ENCODE measurements at places on chromosomes 4 and X.

GRCh38 chrX:63275127-63275526 is 76.0 kb downstream of the SPIN4 start:
- DNase-seq = no peak

GRCh38 chr4:175874306-175874705 is 62.2 kb upstream of the GPM6A start:
- DNase-seq = no peak

GRCh38 chr4:89379511-89380044 is 72.0 kb upstream of the GPRIN3 start:
- DNase-seq = no peak

DNA sequence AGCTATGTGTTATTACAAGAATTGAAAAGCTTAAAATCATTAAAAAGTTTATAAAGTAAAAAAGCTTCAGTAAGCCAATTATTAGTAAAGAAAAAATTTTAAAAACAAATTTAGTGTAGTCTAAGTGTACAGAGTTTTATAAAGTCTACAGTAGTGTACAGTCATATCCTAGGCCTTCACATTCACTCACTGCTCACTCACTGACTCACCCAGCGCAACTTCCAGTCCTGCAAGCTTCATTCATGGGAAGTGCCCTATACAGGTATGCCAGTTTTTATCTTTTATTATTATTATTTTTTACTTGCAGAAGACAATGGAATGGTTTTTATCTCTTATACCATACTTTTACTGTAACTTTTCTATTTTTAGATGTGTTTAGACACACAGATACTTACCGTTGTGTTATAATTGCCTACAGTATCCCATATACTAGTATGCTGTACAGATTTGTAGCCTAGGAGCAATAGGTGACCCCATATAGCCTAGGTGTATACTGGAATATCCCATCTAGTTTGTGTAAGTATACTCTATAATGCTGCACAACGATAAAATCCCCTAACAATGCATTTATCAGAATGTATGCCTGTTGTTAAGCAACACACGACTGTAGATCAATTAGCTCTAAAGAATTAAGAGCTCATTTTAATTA is 230.7 kb downstream of the DCLK2 start:
- DNase-seq = no peak

- no peak for DNase-seq
Observed at GRCh38 chrX:1894026-1894294, 279.1 kb downstream of the ASMT start.

DNA sequence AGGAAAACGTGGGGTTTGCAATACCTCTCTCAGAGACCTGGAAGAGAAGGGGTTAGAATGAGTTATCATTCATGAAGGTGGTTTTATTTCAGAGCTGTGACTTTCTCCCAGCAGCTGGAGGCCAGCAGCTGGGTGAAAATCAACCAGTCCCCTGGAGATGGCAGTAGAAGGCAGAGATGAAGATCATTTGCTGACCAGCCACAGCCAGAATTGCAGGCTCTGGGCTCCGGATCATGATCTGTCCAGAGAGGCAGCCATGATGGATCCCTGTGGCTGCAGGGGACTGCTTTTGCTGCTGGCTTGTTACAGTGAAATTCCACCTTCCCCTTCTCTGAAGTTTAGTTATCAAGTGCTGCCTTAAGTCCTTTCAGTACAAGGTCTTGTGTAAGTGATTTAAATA is 46.9 kb upstream of the TAB3 start:
- DNase-seq = no peak

DNA sequence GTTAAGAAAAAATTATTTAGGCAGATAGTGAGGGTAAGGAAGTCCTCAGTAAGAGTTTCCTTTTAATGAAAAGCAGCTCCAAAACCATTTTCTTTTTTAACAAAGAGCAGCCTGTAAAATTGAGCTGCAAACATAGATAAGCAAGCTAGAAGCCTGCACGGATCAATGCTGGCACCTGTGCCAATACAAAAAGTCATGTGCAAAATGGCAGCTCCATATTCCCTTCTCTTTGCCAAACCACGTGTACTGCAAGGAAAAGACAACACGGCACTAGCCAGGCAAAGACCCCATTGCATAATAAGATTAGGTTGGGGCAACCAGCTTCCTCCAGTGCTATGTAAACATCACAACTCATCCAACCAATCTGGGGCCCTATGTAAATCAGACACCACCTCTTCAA is 268.4 kb upstream of the INTU start:
- no peak for DNase-seq

DNA sequence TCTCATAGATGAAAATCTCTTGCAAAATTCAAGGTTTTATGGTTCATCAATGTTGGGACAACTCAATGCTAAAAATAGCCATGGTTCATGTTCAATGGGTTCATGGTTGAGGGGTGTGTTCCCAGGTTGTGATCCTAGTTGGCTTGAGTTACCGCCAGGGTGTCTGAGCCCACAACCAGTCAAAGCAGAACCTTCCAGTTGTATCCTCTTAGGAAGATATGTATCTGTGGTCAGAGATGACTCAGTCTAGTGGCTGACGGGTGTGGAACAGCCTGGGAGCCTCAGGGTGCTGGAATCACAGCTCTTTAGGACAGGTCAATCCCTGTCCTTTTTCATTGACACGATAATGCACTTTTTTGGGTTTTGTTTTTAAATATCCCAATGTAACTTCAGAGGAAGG is 192.3 kb upstream of the NR3C2 start:
- no peak for DNase-seq

GRCh38 chrX:21638311-21638710 is 19.8 kb downstream of the KLHL34 start:
- DNase-seq = no peak

DNA sequence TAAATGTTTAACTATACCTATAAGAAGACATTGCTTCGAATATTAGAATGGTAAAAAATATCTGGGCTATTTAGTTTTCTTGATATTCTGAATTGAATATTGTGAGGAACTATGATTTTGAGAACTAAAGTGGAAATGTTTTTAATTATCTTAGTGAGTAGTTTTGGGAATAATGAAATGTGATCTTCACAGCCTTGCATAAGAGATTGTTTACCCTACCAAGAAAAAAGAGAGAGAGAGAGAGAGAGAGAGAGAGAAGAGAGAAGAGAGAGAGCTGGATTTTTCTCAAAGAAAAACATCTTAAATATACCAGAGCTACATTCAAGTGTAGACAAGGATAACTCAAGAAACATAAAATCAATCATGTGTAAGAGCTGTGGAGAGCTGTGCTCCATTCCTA is 148.7 kb upstream of the MAD2L1 start:
- DNase-seq = no peak

GRCh38 chr4:186693159-186693815 is 30.4 kb downstream of the FAT1 start:
- no peak for DNase-seq

- no peak for DNase-seq
Observed at GRCh38 chr4:175784986-175785525, 27.0 kb downstream of the GPM6A start.

- DNase-seq = no peak
Observed at GRCh38 chr4:149980121-149980682, 98.0 kb upstream of the DCLK2 start.

DNA sequence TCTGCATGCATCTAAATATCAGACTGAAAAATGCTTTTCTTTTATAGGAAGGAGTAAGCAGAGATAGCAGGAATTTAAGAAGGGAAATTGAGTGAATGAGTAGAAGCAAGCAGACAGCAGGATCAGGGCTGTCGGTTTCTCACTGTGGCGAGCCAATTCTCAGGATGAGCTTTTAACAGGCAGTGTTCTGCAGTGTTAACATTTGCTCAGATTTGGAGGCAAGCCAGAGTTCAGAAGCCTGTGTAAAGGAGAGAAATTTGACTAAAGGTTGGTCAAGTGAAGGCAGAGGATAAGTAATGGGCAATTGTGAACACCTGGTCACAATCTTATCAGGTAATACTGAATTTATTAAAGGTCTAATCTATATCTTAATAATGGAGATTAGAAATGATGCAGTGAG is 133.3 kb upstream of the MAGEB16 start:
- no peak for DNase-seq

GRCh38 chr4:8517946-8518345 is 62.2 kb upstream of the GPR78 start:
- DNase-seq = no peak

- no peak for DNase-seq
Observed at GRCh38 chr4:88975958-88976774, 80.8 kb downstream of the FAM13A start.

DNA sequence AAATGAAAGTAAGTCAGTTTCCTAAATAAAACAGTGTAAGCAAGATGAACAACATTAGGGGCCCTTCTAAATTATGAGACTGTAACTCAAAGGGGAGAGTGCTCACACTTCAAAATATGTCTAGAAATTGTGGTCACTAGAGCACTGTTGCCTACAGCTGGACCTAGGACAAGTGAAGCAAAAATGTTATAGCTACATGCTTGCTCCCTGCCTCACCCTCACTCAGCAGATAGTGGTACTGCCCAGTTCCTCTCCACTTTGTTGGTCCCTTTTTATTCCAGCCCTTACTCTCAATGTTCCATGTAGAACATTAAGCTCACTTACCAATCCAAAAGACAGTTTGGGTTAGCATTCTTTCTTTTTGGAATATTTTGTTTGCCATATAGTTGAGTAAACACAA is 147.3 kb downstream of the GRIA3 start:
- DNase-seq = no peak

DNA sequence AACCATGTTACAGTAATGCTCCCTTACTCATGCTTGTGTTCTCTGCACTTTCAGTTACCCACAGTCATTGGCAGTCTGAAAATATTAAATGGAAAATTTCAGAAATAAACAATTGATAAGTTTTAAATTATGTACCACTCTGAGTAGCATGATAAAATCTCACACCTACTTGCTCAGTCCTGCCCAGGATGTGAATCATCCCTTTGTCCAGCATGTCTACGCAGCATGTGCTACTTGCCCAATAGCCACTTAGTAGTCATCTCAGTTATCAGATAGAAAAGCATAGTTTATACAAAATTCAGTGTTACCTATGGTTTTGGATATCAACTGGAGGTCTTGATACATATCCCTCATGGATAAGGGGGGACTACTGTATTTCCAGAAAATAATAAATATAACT is 577.1 kb downstream of the GALNTL6 start:
- no peak for DNase-seq

GRCh38 chr4:89847571-89848325 is 10.8 kb upstream of the SNCA start:
- no peak for DNase-seq

DNA sequence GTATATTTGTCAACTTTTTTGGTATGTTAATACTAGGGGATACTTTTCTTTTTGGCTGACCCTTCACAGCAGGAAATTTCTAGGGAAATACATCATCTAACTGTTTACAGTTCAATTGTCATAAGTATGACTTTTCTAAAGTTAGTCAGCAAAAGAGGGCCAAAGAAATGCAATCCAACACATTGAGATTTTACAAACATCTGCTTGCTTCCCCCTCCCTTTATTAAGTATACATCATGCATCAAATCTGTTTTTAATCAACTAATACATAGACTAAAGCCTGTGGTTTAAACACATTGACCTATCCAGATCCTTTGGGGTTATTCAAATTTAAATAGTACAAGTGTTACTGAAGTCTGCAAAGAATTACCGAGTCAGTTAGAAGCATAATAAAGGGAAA is 93.9 kb downstream of the MID1 start:
- DNase-seq = no peak

DNA sequence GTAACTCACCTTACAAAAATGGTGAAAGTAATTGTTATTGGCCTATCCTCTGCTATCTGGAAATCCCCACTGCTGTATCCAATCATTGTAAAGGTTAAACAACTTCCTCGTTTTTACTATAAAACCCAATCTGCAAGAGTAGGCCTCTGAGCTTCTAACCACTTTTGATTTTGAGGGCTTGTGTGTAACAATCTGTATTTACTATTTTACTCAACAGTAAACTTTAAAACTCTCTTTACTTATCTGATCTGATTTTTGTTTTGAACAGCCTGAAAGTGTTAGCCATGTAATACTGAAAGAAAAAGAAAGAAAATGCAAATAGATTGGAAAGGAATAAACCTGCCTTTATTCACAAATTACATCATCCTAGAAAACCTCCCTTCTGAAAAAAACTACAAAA is 63.1 kb downstream of the SLC10A7 start:
- DNase-seq = peak; percentile 13

- no peak for DNase-seq
Observed at GRCh38 chr4:38490753-38491446, 173.1 kb upstream of the KLF3 start.

DNA sequence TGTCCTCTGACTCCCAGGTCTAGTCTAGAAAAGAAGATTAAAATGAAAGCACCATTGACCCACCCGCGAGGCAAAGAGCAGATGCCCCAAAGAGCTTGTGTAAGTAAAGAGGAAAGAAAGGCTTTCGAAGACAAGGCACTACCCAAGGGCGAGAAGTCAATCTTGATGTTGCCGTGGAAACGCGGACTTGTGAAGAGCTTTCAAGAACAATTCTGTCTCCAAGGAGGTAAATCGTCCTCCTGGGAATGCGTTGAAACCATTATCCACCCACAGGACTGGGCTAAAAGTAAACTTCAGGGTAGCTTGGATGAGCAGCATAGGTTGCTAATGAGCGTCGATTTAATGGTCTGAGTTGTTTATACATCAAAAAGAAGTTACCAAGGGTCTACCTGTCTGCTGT is 189.3 kb downstream of the DHRSX start:
- no peak for DNase-seq

DNA sequence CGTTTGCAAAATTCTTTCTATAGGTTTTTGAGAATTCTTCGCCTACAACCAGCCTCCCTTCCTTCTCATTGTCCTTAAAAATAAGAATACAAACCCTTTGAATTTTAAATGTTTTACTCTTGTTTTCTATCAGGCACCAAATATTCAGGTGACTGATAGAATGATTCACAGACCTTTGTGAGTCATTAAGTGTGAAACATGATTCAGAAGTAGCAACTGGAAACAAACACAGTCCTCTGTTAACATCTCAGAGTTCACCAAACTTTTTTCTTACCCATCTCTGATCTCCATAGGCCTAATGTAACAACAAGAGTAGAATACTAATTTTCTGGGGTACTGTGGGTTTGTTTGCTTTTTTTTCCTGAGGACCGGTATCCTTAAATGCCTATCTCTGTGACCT is 63.4 kb upstream of the MAB21L2 start:
- no peak for DNase-seq

DNA sequence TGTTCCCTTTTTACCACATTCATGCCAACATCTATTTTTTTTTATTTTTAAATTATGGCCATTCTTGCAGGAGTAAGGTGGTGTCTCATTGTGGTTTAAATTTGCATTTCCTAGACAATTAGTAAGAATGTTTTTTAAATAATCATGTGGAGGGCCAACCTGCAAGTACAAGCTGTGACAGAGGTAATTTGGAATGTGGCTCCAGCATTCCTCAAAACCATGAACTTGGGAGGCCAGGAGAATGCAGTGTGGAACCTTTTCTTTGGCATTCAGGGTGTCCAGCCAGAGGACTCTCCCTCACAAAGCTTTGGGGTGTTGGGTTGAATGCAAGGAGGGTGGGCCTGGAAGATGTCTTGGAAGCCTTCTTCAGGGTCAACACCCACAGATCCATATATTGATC is 7.3 kb upstream of the TMEM185A start:
- DNase-seq = no peak

DNA sequence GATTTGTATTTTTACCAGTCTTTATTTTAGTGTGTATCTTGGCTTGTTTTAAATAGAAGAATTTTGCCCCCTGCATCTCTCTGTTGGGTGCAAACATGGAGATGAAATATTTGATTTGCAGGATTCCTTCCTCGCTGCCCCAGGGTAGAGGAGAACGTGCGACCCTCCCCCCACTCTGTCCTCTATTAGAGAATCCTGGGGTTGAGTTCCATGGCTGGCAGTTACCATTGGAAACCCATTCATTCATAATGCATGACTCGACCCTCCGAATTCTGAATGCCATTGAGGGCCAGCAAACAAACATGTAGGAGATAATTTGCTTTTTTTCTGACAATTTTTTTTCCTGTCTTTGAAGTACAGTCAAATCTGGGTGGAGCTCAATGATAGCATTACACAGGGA is 53.7 kb downstream of the TRIM2 start:
- DNase-seq = no peak

Data from activated CD4-positive, alpha-beta T cell treated with anti-CD3 and anti-CD28 coated beads, Interleukin-2, amount 50 U/mL, for 24 hours (primary cell).